ENCODE measurements at places on chromosomes 6 and 20. TPM values are rescaled to one million over a fixed set of nuclear protein-coding genes. Genes with fewer than 3 reads are reported as not detected.

PKHD1 gene
- total RNA-seq, result not detected

HSPA12B gene
- not detected for total RNA-seq

COL9A1 gene
- total RNA-seq, result not detected

SIRPB2 gene
- total RNA-seq, result not detected

SSTR4 gene
- not detected for total RNA-seq

HLA-DOB gene
- 0.77 TPM for total RNA-seq

All from CD8-positive, alpha-beta memory T cell (primary cell).